ENCODE measurements at places on chromosomes 7 and 10.
A peak's percentile ranks its signal among the peaks of the same experiment; 100 is the strongest.

DNA sequence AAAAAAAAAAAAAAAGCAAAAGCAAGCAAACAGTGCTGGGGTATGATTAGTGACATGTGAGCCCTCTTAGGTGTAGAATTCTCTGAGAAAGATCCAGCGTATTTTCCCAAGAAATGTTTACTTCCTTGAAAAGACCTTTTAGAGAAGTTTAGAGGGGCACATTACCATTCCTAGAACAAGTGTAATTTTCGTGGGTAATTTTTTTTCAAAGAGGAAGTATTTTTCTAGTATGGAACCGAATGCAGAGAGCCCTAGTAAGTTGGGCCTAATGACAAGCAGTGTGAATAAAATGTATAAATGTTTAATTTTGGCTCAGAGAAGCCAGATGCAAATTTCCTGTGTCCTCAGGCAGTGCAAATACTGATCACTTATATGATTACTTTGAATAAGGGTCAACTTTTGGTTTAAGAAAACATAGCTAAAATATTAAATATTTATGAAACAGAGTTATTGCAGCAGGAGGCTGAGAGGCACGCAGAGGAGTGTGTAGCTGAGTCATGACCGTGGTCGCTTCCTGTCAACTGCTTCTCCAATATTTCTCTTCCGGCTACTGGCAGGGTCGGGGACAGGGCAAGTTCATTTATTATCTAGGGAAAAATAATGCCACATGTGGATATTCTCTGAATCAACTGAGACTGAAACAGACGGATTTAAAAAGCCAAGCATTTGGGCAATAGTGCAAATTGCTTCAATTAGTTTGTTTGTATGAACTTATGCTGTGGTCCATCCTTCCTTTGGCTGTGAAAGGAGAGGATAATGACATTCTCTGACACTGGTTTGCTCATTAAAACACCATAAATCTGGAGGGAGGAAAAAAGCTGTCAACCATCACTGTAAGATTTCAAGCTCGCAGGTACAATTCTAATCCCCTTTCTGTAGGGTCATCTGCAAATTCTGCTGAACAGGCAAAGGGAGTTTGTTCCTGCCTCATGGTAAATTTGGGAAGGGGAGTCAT is 495.2 kb downstream of the GLRX3 start:
- no peak for DNase-seq

DNA sequence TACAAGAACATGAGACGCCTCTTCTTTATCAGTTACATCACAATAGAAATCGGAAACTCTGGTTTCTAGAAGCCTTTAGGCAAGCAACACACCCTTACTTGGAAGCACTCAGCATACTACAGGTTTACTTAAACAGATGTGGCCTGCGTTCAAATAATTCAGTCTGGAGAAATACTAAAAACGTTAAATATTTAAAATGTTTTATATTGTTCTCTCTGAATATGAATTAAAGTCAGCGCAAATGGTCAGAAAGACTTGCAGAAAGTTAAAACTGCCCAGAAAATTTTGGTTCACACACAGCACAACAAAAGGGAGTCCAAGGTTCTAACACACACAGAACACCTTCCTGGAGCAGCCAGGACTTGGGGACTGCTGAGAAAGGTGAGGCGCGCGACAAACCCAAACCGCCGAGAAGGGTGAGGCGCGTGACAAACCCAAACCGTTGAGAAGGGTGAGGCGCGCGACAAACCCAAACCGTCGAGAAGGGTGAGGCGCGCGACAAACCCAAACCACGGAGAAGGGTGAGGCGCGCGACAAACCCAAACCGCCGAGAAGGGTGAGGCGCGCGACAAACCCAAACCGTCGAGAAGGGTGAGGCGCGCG is 25.8 kb downstream of the ESYT2 start:
- no peak for DNase-seq

DNA sequence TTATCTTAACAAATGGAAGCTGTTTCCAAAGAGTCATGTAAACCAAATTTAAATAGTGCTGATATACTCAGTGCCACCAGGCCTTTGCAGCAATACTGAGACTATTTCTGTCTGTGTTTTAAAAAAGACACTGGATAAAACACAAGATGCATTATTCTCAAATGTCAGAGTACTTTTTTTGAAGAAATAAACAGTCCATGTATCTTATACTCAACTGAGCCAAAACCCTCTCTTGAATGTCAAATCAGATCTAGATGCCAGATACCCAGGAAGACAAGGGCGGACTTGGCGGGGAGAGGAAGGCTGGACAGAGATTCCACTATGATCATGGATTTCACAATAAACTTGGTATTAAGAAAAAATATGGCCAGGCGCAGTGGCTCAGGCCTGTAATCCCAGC is 127.6 kb downstream of the COBL start:
- DNase-seq: no peak

- no peak for DNase-seq
Measured at GRCh38 chr10:69681436-69681835, 51.4 kb downstream of the FAM241B start.

DNA sequence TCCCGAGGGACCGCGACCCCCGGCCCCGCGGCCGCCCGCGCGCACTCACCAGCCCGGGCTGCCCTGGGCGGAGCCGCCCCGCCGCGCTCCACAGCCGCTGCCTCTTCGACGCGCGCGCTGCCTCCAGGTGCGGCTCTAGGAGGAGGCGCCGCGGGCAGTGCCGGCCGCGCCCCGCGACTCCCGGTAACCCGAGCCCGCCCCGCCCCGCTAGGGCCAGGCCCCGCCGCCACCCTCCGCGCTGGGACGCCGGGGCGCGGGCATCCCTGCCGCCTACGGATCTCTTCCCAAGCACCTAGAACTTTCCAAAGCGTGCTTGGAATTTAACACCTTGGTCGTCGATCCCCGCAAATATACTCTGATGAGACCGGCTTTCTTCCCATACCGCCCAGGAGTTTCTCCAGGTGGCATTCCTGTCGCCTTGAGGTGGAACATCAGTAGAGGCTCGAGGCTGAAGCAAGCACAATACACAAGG is at the start of gene SLC26A5:
TSS of gene SLC26A5 (minus strand) at position 159 of the 472 bp plus-strand sequence. CDS start 24,693 bp downstream, outside the sequence.
- DNase-seq: no peak

GRCh38 chr10:59829024-59829423 is 75.8 kb upstream of the MRLN start:
- DNase-seq: no peak

- no peak for DNase-seq
Measured at GRCh38 chr7:25706764-25707163, 445.2 kb upstream of the NFE2L3 start.

- DNase-seq: no peak
Measured at GRCh38 chr10:36462194-36462593, 663.2 kb upstream of the ANKRD30A start.

- DNase-seq: no peak
Measured at GRCh38 chr10:132877473-132877872, 64.9 kb downstream of the CFAP46 start.

- DNase-seq: peak; percentile 5
Measured at GRCh38 chr7:28329661-28330363, 82.5 kb upstream of the CREB5 start.

DNA sequence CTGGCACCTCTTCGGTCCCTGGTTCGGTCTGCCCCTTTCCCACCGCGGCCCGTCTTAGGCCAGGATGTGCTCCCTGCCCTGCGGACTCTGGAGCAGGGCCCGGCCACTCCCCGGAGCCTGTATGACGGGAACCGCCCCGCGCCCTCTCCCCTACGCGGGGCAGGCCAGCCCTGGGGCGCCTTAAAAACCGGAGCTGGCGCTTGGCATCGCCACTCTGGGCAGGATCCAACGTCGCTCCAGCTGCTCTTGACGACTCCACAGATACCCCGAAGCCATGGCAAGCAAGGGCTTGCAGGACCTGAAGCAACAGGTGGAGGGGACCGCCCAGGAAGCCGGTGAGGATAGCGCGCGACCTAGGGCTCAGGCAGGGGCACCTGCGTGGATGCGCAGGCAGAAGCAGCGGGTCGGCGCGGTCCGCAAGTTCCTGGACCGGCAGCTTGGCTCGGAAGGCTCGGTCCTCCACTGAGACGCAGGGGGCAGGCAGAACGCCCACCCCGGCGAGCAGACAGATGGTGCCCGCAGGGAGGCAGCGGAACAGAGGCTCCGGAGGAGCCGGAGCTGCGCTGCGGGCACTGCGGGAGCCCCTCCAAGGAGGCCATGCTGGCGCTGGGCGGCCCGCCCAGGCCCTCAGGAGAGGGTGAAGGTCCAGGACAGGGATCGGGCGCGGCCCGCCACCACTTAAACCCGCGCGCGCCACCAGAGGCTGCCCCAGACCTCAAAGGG is at the start of gene ADIRF:
TSS of gene ADIRF (plus strand) at position 212 of the 723 bp plus-strand sequence. CDS start at position 275, 63 bp downstream.
- no peak for DNase-seq

- no peak for DNase-seq
Measured at GRCh38 chr7:16061630-16062029, 359.7 kb downstream of the CRPPA start.

- DNase-seq: no peak
Measured at GRCh38 chr10:100184840-100185239, 989 bp downstream of the ERLIN1 start.

- no peak for DNase-seq
Measured at GRCh38 chr7:80699045-80699638, 60.7 kb downstream of the CD36 start.

- no peak for DNase-seq
Measured at GRCh38 chr7:66522518-66522917, 106.2 kb upstream of the KCTD7 start.

DNA sequence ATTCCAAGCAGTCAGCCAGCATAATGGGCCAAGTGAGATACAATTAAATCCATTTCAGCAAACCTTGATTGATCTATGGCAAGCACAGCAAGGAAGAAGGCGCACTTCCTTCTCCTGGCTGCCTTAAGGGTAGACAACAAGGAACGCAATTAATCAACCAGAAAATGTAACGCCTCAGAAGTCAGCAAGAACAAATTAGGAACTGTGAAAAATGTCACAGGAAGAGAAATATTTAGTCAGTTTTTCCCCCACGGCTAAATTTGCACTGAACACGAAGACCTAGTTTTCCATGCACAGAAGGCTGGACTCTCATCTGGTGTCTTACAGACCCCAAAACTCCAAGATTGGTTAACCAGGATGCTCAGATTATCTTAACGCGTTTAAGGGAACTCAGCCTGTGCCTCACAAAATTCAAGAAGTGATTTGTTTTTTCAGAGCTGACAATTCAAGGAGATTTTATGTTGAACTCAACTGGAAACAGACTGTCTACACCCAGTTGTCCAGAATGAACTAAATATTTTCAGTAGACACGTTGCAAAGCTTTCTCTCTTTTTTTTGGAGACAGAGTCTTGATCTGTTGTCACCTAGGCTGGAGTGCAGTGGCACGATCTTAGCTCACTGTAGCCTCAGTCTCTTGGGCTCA is 14.2 kb downstream of the SNX8 start:
- no peak for DNase-seq

All from activated naive CD4-positive, alpha-beta T cell (primary cell).